ENCODE measurements at places on chromosomes 12 and 14.

DNA sequence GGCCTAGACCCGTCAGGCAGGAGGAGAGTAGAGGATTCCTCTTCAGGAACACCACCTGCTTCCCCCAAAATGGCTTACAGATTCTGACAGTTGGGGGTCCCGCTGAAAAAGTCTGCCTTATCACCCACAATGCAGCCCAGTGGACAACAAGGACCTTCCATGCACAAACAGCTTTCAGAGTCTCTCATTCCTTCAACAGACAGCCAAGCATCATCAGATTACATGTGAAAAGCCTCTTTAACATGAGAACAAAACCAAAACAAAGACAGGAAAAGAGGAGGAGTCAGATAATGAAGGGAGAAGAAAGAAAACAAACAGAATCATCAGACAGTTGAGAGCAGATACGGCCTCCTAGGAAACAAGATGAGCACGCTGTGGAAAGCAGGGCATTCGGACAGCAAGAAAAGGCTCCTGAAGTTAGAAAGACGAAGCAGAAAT, 18.3 kb downstream of the KCTD10 start:
- no peak for DNase-seq

DNA sequence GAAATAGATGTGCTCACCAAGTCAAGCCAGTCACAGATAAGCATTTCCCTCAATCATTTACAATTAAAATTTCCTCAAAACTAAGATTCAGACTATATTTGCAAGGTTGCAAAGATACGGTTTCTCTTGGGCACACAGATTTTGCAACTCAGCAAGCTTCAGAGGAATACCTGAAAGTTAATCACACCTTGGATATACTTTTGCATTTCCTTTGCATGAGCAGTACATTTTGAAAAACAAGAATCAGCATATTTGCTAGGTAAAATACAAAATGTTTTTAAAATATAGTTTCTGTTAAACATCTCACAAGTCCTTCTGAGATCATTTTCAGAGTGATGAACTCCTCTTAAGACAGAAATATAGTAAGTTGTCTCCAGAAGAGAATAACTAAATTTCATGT, 336.9 kb downstream of the DUSP6 start:
- DNase-seq: no peak

- no peak for DNase-seq
Measured at GRCh38 chr14:39784461-39784860, 352.2 kb upstream of the FBXO33 start.

- DNase-seq: no peak
Measured at GRCh38 chr14:68653804-68654203, 139.1 kb downstream of the ZFP36L1 start.

DNA sequence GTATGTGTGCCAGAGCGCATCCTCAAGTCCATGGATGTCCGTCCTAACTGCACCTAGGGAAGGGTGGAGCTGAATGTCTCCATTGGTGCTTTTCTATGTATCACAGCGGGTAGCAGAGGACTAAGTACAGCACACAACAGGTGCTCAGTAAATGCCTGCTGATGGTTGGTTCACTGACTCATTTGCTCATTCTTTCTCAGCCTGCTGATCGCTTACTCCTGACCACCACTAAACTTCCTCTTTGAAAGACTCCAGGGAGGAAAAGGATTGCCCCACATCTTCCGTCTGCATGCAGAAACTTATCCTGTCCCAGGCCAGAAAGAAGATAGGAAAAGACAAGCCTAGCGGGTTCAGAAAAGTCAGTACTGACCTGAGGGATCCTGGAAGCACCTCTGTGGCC, 66.3 kb downstream of the B4GALNT3 start:
- no peak for DNase-seq

GRCh38 chr12:69003991-69004390, 71.0 kb upstream of the CPM start:
- no peak for DNase-seq

DNA sequence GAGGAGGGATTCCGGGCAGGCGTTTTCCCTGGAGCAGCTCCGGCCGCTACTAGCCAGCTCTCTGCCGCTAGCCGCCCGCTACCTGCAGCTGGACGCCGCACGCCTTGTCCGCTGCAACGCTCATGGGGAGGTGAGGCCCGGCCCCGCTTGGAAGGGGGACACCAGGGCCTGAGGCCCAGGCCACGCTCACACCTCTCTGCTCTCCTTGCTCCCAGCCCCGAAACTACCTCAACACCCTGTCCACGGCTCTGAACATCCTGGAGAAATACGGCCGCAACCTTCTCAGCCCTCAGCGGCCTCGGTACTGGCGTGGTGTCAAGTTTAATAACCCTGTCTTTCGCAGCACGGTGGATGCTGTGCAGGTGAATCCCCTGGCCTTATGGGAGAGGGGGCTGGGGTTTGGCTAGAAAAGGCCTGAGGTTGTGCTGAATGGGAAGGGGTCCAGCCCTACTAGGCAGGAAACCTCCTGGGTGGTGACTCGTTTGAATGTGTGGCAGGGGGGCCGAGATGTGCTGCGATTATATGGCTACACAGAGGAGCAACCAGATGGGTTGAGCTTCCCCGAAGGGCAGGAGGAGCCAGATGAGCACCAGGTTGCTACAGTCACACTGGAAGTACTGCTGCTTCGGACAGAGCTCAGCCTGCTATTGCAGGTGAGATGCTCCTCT, 597 bp downstream of the RNF31 start:
- DNase-seq: no peak

- no peak for DNase-seq
Measured at GRCh38 chr12:98819821-98820404, 174.8 kb downstream of the APAF1 start.

GRCh38 chr12:103677341-103677740, 90.3 kb downstream of the STAB2 start:
- no peak for DNase-seq

DNA sequence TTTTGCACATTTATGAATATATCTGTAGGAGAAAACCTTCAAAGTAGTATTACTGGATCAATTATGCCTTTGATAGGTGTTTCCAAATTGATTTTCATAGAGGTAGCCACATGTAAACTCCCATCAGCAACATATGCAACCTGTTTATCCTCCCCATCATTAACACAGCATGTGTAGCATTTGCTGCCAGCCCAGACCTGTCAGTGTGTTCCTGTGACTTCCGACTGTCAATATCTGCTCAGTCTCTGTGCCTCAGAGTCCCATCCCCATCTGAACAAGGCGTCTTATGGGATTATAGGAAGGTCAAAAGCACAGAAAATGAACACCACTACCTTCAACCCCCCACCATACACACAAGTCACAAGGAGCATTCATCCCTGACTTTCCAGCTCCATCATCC, 9.5 kb upstream of the CAPRIN2 start:
- DNase-seq: no peak

GRCh38 chr12:83074358-83074894, 387.7 kb downstream of the TMTC2 start:
- DNase-seq: no peak

GRCh38 chr12:113577464-113578129, 105.9 kb upstream of the LHX5 start:
- DNase-seq: no peak

GRCh38 chr12:27711967-27712366, 1.3 kb downstream of the MRPS35 start:
- DNase-seq: no peak

DNA sequence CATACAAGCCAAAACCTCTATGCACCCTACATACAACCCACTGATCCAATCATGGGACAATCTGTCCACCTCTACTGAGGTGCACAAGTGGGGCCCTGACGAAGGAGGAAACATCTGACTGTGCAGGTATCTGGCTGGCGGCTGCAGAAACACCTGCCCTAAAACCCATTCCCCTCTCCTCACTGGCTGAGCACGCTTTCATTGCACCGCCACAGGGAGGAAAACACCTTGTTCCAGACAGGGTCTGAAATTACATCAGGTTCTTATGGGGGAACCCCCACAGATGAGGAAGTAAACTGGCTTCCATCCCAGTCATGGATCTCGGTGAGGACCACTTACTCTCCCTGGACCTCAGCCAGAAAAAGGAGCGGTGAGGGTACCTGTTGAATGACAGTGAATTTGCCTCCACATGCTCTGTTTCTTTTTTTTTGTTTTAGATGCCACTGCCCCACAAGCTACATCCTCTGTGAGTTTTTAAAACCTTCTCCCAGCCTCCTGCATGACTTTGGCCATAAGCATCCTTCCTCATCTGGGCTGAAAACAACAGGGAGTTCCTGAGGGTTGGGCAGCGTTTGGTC, 23.8 kb upstream of the DGLUCY start:
- DNase-seq: no peak
